NCI-H1436 (cell line): ENCODE measurements at places on chromosomes 1 and 21.

GRCh38 chr1:178093951-178094738, at the start of gene RASAL2:
Gene RASAL2 (plus strand): TSS chr1:178094104. CDS start chr1:178094493, 389 bp downstream.
- peak; percentile 48 for DNase-seq

- no peak for DNase-seq
Measured at GRCh38 chr1:200311256-200311655, 98.6 kb downstream of the ZNF281 start.

DNA sequence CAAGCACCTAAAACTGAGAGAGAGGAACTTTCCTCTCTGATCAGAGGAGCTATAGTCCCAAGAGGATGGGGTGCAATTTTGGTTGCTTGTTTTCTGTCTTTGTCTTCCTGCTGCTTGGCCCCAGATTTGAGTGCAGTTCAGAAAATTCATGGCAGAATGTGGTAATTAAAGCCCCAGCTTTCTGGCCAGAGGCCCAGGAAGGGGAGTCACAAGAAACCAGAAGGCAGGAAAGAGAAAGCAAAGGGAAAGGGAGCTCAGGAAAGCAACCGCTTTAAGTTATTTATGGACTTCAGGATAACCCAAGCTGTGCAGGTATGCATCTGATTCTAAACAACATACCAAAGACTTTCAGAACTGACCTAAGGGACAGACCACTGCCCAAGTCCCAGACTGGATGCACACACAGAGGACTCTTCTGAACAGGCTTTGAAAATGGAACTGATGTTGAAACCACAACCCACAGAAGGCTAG, 88.8 kb downstream of the ST3GAL3 start:
- no peak for DNase-seq

DNA sequence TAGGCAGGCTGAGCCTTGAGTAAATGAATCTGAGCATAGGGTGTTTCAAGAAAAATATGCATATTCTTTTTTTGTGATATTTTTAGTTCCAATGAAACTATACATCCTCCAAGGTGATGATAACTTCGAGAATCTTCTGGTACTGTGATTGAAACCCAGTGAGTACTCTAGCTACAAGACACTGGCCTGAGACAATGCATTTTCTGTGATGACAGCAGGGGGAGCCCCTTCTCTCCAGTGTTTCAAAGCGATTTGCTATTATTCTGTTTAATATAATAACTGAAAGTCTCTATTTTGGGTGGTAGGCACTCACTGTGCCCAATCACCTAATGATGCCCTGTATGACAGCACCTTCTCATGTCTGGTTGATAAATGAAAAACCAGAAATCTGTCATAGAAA, 12.1 kb downstream of the IRF2BP2 start:
- DNase-seq: peak; percentile 61

- no peak for DNase-seq
Measured at GRCh38 chr1:178938101-178938958, 67.5 kb upstream of the ANGPTL1 start.
